Activated CD8-positive, alpha-beta memory T cell treated with anti-CD3 and anti-CD28 coated beads for 48 hours (primary cell): ENCODE measurements at places on chromosomes 7 and 10.

- no peak for DNase-seq
Measured at GRCh38 chr7:40583667-40584444, 449.1 kb downstream of the SUGCT start.

GRCh38 chr7:144869082-144869481 is 33.2 kb upstream of the TPK1 start:
- no peak for DNase-seq

- DNase-seq: no peak
Measured at GRCh38 chr7:133126422-133126821, 44.5 kb upstream of the CHCHD3 start.

GRCh38 chr10:75606203-75606779 is 174.9 kb downstream of the LRMDA start:
- DNase-seq: no peak

- DNase-seq: no peak
Measured at GRCh38 chr7:34192906-34193305, 287.6 kb downstream of the BMPER start.

GRCh38 chr7:120731271-120731670 is 126.7 kb downstream of the TSPAN12 start:
- no peak for DNase-seq

GRCh38 chr7:40474790-40475680 is 340.2 kb downstream of the SUGCT start:
- DNase-seq: no peak

DNA sequence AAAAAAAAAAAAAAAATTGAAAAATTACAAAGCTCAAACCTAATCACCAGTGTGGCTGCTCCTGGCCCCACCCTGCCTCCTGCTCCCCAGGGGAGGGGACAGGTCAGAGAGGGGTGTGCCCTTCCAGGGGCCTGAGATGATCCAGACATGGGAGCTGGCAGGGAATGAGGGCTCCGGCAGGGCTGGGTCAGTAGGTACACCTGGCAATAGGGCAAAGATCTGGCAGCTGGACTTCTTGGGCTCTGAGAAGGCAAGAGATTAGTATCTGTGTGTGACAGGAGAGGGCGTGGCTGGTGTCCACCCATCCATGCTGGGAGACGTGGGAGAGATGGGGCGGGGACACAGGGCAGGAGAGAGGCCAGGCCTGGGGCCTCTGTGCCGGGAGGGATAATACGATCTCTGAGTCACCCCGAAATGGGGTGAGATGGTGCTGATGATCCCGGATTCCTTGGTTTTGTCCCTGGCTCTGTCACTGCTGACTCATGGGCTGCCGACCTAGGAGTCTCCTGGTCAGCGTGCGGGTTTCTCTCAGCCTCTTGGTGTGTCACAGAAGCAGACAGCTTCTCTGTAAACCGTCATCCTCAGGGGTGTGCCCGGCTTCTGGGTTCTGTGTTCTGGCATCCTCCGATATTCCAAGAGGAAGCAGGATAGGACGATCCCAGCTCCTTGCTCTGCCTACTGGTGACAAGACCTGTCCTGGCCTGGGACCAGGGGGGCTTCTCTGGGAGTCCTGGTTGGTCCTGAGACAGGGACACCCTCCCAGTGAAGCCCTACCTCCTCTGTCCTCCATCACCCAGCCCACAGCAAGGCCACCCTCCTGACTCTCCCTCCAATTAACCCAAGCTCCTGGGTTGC is 8.2 kb upstream of the CLDN4 start:
- no peak for DNase-seq

DNA sequence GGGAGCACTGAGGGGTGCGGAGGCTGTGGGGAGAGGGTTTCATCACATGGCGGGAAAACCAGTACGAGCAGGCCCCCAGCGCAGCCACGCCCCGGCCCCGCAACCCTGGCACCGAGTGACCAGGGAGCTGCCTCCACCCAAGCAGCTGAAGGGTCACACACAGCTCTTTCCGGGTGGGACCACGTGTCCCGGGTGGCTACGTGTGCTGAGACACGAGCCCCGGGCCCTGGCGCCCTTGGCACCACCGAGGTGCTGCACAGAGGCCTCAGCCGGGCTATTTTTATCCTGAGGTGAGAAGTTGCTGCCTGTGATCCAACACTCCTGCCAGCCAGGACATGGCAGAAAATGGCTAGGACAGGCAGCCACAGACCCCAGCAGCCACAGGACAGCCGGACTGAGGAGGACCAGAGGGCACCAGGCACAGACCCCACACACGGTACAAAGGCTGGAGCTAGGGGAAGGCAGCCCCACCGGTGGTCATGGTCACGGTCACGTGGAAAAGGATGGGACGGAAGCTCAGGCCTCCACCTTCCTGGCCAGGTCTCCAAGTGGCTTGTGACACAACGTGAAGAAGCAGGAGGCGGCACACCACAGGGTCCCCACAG is 223.7 kb downstream of the MAD1L1 start:
- no peak for DNase-seq

DNA sequence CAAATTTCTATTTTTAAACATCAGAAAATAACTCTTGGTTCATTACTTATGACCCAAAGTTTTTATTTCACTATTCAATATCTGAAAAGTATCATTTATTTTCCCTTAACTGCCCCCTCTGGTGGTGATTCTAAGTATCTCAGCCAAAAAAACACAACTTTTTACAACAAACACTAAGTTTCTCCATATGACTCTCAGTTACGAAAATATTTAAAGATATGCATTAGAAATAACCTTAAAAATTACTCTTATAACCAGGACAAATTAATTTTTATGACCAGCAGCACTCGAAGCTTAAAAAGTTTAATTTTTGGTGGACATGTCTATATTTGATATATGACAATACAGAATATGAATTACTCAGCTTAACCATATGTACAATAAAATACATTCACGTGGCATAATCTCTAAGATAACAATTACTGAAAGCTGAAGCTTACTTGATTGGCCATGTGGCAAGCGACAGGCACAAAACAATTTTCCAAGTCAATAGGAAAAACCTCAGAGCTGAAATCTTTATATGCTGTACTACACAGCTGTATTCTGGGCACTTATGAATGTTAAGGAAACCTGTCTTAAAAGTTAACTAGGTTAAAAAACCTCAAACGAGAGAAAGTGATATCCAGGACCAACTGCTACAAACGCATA is 2.3 kb downstream of the HNRNPA2B1 start:
- no peak for DNase-seq

DNA sequence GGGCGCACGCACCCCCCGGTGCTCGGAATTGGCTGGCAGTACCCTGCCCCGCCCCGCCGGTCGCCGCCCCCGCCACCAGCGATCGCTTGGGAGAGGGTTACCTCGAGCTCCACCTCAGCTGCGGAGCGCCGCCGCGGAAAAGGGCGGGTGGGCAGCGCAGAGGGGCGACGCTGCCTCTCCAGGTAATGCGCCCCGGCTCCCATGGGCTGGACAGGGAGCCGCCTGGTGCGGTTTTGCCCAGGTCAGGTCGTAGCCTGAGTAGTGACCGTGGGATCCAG is 1.3 kb downstream of the PFKFB3 start:
- DNase-seq: peak; percentile 31

DNA sequence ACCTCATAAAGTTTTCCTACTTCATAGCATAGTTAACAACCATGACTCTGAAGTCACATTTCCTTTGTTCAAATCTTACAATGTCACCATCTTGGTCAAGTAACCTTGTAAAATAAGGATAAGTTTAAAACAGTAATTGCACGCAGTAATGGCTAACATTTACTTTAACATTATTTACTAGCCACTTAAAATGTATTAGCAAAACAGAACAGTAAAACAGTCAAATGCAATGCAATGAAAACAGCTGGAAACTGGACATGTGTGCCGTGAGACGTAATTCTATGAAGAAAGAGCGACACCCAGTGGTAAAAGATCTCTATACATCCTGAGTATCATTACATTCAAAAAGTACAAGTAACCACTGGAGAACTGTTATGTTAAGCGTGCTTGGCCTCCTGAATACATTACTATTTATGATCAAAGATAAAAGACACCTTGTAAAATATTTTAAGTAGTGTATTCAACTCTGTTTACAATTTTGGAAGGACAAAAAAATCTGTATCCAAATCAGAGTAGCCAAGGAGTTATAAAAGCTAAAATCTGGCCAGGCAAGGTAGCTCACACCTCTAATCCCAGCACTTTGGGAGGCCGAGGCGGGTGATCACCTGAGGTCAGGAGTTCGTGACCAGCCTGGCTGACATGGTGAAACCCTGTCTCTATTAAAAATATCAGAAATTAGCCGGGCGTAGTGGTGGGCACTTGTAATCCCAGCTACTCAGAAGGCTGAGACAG is 27.2 kb downstream of the ATE1 start:
- no peak for DNase-seq

- no peak for DNase-seq
Measured at GRCh38 chr7:29573567-29573966, 9.9 kb downstream of the PRR15 start.

- no peak for DNase-seq
Measured at GRCh38 chr7:69204943-69205342, 393.3 kb upstream of the AUTS2 start.

- no peak for DNase-seq
Measured at GRCh38 chr7:2539031-2539911, 16.1 kb downstream of the BRAT1 start.
